Nasal cavity respiratory epithelium epithelial cell of viscerocranial mucosa (primary cell): ENCODE measurements at places on chromosomes 11 and 22. TPM values are rescaled to one million over a fixed set of nuclear protein-coding genes. Genes with fewer than 3 reads are reported as not detected.

OR5B21 gene
- not detected in 2 replicates for total RNA-seq

C11orf21 gene
- not detected in 2 replicates for total RNA-seq

COX8A gene
- total RNA-seq, result 221 and 307 TPM in 2 replicates

RBX1 gene
- 20.6 and 28.4 TPM in 2 replicates for total RNA-seq

PHF21B gene
- 0.07 TPM in 1 of 2 replicates, not detected in the other for total RNA-seq

P2RX3 gene
- not detected in 2 replicates for total RNA-seq

LARGE2 gene
- 6.5 and 8.3 TPM in 2 replicates for total RNA-seq

IL18 gene
- 23.3 and 40.0 TPM in 2 replicates for total RNA-seq

UBTFL1 gene
- total RNA-seq, result not detected in 2 replicates

MIAT gene
- total RNA-seq, result 0.34 and 0.57 TPM in 2 replicates

PEX16 gene
- 27.6 and 61.2 TPM in 2 replicates for total RNA-seq

LRP4 gene
- 3.1 and 21.6 TPM in 2 replicates for total RNA-seq

PIWIL4 gene
- total RNA-seq, result 0.34 and 1.00 TPM in 2 replicates

MGAT3 gene
- 0.50 TPM in 1 of 2 replicates, not detected in the other for total RNA-seq

KCNA4 gene
- not detected in 2 replicates for total RNA-seq
